ENCODE measurements at places on chromosomes 12 and 14. TPM values are rescaled to one million over a fixed set of nuclear protein-coding genes. Genes with fewer than 3 reads are reported as not detected.

DNA sequence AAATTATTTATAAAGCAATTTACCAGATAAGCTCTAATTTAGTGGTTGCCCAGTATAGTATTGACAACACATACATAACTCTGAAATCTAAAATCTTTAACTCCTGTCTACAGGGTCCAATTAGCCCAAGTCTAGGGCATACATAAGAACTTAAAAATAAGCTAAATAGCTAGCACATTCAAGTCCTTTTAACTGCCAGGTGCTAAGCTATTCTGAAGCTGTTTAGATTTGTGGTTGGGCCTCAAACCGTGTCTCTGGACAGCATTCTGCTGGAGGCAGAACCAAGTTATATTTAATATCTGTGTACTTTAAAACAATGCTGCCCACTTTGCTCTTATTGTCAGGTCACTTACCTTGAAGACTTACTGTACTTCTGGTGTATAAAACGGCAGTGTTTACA, 19.0 kb downstream of the RPS6KA5 start:
- H3K4me1 ChIP-seq, result no peaks in the 10 kb centered on the region
- no peaks in the 10 kb centered on the region for H3K27me3 ChIP-seq
- H3K4me3 ChIP-seq, result no peak overlapping the region
- no peak overlapping the region for H3K27ac ChIP-seq
- no peak for DNase-seq

DNA sequence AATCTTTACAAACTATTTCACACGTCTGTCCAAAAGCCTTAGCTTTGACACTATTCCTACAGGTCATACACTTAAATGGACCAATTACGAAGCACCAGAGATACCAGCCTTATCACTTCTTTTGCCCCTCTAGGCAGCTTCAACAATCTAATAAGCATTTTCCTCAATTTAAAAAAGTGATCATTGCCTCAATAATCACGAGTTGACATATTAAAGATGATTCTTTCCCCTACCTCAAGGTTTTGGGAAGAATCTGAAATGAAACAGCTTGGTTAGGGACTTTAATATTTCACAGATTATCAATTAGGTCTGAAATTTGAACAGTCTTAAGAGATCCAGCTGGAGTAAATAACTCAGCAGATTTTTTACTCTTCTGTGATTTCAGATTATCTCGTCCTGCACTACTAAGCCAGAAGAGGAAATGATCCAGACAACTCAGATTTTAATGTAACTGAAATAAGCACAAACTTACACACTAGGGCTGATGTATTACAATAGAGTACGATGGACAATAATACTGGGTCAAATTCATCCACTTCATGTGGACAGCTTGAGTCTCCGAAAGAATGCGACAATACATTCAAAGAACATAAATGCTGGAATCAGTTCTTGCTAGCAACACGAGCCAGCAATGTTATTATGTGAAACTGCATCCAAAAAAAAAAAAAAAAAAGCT, 15.9 kb downstream of the UBE2N start:
- H3K4me3 ChIP-seq, result no peak overlapping the region
- peaks cover 40% of the 10 kb centered on the region for H3K4me1 ChIP-seq
- DNase-seq, result no peak
- peak overlapping the region; percentile 46 for H3K27ac ChIP-seq

Gene ANO4
- total RNA-seq, result not detected

Gene HOXC12
- total RNA-seq, result not detected

Gene OR4E2
- not detected for total RNA-seq
